ENCODE measurements at places on chromosomes 5 and 9.

GRCh38 chr5:120345947-120346346 lies 118.2 kb upstream of the PRR16 start:
- no peak for DNase-seq

- DNase-seq = no peak
Observed at GRCh38 chr5:40831346-40832210, 3.4 kb downstream of the RPL37 start.

GRCh38 chr5:93462916-93463315 lies 118.1 kb downstream of the NR2F1-AS1 start:
- no peak for DNase-seq

- DNase-seq = no peak
Observed at GRCh38 chr9:33202018-33202417, 34.9 kb upstream of the B4GALT1 start.

DNA sequence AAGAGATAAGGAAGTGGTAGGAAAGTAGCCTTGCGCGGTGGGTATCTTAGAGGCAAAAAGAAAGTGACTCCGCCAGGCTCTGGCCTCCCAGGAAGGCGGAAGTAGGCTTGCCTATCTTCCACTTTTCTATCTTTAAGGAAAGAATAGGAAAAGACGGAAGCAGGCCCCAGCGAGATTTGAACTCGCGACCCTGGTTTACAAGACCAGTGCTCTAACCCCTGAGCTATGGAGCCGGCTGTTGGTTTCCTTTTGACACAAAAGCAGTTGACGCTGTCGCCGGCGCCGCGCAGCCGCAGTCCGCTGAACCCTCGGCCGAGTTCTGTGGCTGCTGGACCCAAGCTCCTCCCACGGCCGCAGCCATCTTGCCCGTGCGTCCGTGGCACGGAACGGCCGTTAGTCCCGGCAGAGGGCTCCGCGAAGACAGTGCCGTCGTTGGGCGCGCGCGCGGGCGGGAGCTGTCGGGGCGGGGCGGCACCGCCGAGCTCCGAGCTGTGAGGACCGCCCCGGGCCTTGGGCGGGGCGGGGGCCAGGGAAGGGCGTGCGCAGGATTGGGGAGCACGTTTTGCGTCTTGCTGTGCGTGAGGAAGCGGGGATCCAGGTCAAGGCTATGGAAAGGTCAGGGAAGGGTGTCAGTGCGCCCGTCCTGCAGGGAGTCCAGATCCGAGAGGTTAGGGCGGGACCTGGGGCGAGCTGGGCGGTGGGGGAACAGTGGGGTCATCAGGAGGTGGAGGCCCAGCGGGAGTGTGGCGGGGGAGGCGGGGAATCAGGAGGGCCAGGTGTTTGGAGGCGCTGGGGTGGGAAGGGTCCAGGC lies 13.3 kb downstream of the TRIM7 start:
- DNase-seq = peak; percentile 93

DNA sequence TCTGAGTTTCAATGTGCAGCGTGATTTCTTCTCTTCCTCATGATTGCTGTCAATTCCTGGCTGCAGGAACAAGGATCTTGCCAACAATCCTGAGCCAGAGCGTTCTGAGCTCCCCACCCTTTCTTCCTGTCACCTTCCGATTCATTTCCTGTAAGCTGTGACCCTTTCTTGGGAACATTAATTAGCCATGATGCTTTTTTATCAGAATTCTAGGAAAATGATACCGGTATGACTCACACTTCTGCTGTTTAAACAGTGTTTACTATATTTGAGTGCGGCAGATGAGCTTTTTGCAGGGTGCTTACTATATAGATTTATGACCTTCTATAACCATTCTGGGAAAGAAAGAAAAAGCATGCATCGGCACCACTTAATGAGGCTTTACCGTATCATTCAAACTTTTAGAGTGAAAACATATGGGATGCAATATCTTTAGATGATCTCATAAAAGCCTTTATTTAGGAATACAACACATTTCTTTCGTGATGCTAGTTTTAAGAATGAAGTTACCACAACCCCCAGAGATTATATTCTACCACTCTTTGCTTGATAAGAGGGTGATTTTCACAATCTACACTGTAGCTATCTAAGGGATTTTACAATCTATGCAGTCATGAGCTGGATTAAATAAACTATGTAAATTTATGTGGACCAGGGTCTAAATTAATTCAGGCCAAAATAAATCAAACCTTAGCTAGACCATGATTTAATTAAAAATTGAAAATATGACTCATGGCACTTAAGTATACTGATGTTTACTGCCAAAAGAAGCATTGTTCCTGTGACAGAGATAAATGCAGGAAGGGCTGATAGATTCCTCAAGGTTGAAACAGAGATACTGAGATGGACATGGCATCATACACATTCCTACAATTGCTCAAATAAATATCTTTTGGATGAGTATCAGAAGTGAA lies 38.0 kb upstream of the OSMR start:
- no peak for DNase-seq

- no peak for DNase-seq
Observed at GRCh38 chr9:69371001-69371400, 46.0 kb downstream of the ENTREP1 start.

GRCh38 chr5:44885903-44886302 lies 77.2 kb downstream of the MRPS30 start:
- DNase-seq = no peak

- no peak for DNase-seq
Observed at GRCh38 chr5:96651948-96652753, 10.0 kb upstream of the CAST start.

DNA sequence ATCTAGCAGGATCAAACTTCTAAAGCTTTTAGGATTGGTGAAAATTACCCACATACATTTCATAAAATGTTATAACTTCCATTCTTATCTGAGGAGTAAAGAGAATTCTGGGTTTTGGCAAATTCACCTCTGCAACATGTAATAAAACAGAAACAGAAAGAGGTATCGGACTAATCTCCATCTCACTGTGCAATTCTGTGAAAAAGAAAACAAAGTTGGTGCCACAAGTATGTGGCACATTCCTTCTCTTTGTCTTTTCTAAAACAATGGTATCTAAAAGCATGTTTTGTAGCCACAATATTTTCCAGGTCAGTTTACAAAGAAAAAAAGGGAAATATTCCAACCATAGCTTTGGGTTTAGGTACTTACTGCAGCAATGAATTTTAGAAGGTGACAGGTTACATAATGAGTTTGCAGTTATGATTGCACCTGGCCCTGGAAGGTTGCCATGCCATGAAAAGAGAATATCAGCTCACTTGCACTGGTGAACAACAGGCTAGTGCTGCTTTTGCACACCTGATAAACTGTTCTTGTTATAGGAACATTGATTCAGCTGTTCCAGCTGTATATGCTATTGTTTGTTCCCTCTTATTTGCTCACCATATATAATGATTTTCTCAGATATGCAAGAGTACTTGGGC lies 491.3 kb upstream of the MEF2C start:
- no peak for DNase-seq

GRCh38 chr5:176155922-176156359 lies 82.3 kb upstream of the SIMC1 start:
- no peak for DNase-seq

GRCh38 chr5:154370813-154371212 lies 75.0 kb upstream of the SAP30L start:
- DNase-seq = no peak

DNA sequence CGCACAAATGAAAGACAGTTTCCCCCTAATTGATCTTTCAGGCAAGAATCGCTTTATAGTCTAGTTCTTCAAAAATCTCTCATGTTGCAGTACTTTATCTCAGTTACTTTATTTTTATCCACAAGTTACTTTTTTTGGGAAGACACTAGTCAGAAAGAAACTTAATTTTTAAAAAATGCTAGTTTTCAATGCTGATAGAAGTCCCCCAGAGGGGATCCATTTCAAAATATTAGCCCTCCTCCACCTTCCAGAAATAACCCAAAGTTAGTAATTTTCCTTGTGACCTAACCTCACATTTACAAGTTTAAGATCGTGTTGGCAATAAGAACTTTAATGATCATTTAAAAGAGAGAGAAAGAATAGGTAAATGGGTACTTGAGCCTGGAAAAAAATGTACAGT lies 11.0 kb downstream of the C1QTNF3 start:
- no peak for DNase-seq

GRCh38 chr5:31084871-31085270 lies 108.6 kb upstream of the CDH6 start:
- no peak for DNase-seq

DNA sequence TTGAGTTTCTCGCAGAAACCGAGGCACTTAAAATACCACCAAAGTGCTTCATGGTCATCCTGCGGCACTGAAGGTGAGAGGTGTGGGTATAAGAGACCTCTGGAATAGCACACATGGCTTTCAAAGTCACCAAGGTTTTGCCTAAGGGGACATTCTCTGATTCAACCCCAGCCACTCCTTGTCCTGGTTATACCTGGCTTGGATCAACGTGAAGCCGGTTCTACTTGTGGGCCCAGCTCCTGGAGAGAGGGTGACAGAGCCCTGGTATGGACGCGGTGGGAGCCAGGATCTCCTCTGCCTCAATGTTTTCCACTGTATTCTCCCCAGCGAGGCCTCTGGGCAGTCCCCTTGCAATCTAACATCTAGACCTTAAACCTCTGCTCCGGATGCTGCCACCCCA lies 132.0 kb downstream of the FSTL4 start:
- DNase-seq = no peak
